Activated CD4-positive, alpha-beta T cell treated with anti-CD3 and anti-CD28 coated beads, Interleukin-2, amount 50 U/mL, for 4 hours (primary cell): ENCODE measurements at places on chromosomes 1 and 21.
A peak's percentile ranks its signal among the peaks of the same experiment; 100 is the strongest.

GRCh38 chr1:36699113-36699911 lies 216.6 kb upstream of the CSF3R start:
- no peak for DNase-seq

DNA sequence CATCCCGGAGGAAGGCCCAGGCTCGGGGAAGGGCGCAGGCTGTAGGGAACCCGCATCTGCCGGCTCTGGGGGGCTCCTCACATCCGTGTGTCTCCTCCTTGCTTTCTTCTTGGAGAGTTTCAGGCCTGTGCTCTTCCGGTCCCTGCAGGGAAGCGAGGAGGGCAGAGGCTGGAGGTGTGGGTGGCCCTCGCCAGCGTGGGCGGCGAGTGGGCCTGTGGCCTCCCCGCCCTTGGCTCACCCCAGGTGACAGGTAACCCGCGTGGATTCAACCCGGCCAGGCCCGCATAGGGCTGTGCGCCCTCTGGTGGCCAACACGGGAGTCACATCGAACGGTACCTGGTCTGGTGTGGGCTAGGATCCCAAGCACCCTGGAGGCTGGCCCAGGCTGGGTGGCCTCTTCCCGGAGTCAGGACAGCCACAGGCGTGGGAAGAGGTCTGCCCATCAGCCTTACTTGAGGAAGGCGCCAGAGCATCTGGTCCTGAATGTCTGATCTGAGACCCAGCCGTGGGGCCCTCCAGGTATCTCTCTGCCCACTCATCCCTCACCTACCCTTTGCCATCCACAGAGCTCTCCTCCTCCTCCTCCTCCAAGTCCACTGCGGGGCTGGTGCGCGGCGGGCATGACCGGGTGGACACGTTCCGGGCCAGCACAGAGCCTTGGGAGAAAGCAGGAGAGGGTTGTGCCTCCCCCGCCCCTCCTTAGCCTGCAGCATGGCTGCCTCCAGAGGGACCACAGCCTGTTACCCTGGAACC lies 9.6 kb upstream of the TNFRSF25 start:
- DNase-seq = peak; percentile 80

GRCh38 chr1:96002969-96003964 lies 718.3 kb upstream of the PTBP2 start:
- DNase-seq = no peak

- DNase-seq = no peak
These were observed 16.5 kb upstream of the OVAAL start for GRCh38 chr1:180542113-180542837.

GRCh38 chr1:157154291-157154690 lies 16.1 kb upstream of the ETV3 start:
- no peak for DNase-seq

- DNase-seq = no peak
These were observed 71.9 kb downstream of the ADARB1 start for GRCh38 chr21:45146306-45146705.

DNA sequence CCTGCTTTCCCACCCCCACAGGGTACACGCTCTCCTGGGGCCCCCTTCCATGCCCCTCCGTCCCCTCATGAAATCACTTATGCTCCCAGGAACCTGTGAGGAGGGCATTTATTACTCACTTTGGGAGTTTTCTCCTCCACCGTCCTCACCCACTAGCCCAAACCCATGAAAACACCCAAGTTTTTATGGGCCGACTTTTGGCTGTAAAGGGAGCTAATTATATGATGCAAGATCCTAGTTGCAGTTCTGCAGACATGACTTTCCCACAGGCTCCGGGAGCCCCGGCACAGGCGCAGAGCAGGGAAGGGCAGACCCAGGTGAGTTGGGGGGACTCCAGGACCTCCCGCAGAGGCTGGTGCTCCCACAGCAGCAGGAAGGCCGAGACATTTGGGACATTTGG lies 29.7 kb downstream of the EPHA2 start:
- DNase-seq = no peak

DNA sequence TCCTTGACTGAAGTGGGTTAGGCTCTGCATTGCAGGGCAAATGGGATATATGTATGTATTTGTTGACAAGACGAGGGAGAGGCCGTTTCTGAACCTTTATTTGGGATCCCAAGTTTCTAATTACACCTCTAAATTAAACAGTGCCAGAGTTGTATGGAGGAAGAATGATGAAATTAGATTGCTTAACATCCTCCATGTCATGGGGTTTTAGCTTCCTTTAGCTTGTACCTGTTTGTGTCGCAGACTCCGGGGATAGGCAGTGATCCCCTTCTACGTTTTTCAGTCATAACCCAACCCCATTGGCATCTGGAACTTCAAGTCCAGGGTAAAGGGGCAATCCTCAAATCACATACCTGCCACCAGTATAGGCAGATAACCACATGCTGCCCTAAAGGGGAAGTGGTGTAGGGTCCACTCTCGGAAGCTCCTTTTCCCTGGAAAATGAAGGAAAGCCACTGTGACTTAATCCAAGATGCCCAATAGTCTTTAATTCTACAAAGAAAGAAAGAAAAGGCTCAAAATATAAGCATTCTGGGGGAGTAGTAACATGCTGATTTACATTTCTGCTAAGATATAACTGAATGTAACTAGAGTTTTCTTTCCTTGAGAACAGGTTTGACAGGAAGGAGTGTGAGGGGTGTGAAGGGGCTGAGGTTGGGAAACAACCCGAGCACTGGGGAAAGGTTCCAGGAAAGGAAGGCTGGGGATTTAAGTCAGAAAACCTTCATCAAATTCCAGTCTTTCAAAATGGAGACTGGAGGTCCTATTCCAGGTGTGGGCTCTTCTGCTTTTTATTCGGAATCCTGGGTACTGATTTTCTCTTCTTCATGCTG lies 77.6 kb downstream of the RGL1 start:
- DNase-seq = no peak

GRCh38 chr1:220552672-220553260 lies 24.8 kb downstream of the MARK1 start:
- no peak for DNase-seq

DNA sequence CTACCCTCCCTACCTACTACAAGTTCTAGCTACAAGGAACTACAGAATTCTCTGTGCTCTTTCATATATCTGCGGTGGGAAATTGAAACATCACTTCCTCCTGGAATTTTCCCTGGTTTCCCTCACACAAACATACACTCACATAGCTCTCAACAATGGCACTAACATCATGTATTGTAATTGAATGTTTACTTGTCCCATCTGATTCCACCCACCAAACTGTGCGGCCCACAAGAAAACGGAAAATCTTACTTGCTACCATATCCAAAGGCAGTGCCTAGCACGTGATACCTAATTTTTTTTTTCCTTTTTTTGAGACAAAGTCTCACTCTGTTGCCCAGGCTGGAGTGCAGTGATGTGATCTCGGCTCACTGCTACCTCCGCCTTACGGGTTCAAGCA lies 33.9 kb downstream of the NDC1 start:
- no peak for DNase-seq

DNA sequence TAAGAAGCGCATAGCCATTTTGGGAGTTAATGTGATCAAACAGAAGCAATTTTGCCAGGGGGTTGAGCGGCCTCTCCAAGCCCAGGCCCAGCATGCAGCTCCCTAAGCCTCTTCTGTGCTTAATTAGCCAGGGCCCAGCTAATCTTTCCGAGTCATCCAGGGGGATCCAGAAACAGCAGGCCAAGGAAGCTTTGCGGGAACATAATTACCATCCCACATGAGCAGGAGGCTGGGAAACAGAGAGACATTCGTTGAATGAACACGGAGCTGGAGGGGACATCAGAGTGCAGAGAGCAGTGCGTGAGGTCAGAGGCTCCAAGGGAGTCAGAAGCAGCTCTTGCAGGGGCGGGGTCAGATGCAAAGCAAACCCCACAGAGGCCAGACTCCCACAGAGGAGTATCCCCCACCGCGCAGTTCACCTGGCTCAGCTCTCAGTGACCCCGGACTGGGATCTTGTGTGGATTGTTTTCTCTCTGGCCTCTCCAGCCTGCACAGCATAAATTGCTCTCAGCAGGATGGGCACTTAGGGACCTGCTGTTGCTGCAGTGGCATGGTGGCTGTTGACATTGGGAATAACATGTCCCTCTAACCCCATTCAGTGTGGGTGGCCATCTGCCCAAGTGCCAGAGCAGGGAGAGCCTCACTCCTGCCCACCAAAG lies 657.4 kb downstream of the AJAP1 start:
- DNase-seq = no peak

- no peak for DNase-seq
These were observed 23.5 kb downstream of the UBE2T start for GRCh38 chr1:202317941-202318925.

- no peak for DNase-seq
These were observed 536.0 kb downstream of the LMO4 start for GRCh38 chr1:87864676-87865075.

- DNase-seq = no peak
These were observed at the start of gene SLC16A4 for GRCh38 chr1:110390692-110391245. SLC16A4 (minus strand) TSS chr1:110391026; CDS start chr1:110389323, 1,703 bp downstream.

- DNase-seq = no peak
These were observed 27.2 kb upstream of the MAN1A2 start for GRCh38 chr1:117339866-117340700.

DNA sequence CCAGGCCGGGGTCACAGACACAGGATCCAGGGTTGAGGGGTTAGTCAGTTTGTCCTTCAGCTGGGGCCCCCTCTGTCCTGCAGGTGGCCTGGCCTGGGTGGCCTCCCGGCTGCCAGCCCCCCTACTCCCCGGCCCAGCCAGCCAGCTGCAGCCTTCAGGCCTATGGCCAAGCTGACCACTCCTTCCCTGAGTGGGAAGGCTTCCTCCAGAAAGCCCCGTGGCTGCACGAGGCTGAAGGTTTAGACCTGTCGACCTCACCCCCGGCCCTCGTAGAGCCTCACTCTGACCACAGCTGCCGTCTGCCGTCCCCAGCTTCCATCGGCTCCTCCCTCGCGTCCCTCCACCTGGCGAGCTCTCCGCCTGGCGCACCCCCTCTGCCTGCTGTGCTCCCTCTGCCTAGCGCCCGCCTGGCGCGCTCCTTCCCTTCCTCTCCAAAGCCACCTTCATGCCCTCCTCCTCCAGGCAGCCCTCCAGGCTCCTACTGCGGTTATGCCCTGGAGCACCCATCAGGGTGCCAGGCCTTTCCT lies 9.6 kb downstream of the TTLL10 start:
- no peak for DNase-seq

GRCh38 chr1:4626560-4627319 lies 27.7 kb upstream of the AJAP1 start:
- DNase-seq = no peak

- no peak for DNase-seq
These were observed 67.9 kb downstream of the CACNA1E start for GRCh38 chr1:181551249-181551648.

DNA sequence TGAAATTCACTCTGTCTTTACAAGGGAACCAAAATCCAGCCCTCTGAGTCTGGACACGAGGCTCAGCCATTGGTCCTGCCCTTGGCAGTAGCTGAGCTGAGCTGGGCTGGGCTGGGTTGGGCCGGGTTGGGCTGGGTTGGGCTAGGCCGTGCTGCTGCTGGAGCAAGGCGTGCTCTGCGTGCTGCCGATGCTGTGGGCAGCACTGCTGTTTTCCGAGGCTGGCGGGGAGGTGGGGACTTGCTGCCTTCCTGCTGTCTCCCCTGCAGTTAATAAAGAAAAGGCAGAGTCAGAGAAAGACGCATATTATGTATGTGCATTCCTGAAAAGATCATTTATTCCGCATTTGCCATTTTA lies 182.9 kb downstream of the CDC7 start:
- no peak for DNase-seq

DNA sequence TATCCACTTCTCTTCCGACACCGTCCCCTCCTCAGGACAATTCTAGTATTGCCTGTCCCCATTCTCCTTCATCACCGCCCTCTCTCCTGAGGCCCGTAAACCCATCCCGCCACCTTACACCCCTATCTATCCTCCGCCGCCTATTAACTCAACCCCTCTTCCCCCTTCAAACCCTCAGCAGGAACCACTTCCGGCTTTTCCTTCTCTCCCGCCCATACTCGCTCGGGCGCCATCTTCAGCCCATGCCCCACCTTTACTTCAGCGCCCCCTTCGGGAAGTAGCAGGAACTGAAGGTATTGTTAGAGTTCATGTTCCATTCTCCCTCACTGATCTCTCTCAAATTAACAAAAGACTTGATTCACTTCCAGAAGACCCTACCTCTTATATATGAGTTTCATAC lies 31.6 kb downstream of the VN1R5 start:
- DNase-seq = no peak

DNA sequence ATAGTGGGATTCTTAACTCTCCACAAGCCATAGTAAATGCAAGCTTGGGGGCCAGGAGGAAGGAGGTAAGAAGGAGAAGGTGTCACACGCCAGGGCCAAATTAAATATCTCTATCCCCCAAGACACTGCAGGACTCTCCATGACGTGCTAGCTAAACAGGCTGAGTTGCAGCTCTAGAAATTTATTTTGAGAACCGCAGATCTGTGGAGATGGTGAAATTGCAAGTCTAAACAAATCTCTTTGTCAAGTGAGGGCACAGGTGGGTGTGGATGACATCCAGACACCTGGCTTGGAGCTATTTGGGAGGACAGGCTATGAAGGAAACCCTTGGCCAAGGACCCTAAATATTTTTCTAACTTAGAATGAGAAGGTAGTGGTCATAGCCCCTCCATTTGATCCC lies 39.5 kb upstream of the USP1 start:
- no peak for DNase-seq

GRCh38 chr1:23126801-23127200 lies 41.9 kb downstream of the LUZP1 start:
- no peak for DNase-seq

DNA sequence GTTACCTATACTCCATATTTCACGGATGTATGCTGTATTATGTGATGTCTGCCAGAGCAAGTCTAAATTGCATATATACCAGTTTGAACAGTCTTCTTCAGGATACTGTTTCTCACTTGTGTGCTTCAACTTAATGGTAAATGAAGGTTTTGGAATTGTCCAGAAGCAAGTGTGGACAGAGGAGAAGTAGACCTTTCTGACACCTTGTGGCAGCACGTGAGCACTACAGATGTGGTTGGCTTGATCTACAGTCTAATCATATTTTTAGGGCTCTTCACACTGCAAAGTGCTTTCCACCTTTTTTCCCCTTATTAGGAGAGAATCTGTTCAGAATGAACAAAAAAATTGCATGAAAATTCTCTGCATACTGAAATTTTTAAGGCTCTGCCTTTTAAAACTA lies 10.9 kb downstream of the MORC3 start:
- DNase-seq = peak; percentile 41

DNA sequence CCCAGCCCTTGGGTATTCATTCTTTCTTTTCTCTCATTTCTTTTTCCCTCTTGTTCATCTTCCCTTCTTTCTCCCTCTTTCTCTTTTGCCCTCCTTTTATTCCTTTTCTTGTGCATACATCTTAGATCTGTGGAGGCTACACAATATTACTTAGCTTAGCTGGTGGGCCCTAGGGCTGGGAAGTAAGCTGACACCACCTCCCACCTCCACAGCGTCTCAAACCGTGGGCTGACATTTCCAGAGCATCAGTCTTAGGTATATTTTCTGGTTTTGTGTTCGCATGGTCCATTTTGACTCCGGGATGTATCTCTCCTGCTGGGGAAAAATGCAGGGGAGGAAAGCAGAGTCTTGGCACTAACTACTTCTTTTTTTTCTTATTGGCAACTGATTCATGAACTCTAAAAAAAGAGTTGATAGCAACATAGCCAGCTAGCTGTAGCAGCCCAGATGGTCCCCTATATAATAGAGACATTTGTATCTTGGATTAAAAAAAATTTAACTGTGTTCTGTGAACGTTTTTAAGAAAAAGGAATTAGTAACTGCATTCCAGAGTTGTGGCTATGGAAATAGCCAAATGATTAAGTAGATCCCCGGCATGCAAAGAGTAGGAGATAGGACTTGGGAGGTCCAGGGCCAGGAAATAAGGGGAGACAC lies 15.5 kb downstream of the CNIH3 start:
- DNase-seq = no peak

- DNase-seq = no peak
These were observed 202.2 kb downstream of the RRAGC start for GRCh38 chr1:38657207-38657840.
